Stimulated activated CD8-positive, alpha-beta memory T cell treated with anti-CD3 and anti-CD28 coated beads, Interleukin-4, amount 100 ng/mL, for 1 hour (primary cell): ENCODE measurements at places on chromosomes 7 and 10.

GRCh38 chr7:73918926-73919693 lies 58.2 kb downstream of the TMEM270 start:
- DNase-seq, result no peak

DNA sequence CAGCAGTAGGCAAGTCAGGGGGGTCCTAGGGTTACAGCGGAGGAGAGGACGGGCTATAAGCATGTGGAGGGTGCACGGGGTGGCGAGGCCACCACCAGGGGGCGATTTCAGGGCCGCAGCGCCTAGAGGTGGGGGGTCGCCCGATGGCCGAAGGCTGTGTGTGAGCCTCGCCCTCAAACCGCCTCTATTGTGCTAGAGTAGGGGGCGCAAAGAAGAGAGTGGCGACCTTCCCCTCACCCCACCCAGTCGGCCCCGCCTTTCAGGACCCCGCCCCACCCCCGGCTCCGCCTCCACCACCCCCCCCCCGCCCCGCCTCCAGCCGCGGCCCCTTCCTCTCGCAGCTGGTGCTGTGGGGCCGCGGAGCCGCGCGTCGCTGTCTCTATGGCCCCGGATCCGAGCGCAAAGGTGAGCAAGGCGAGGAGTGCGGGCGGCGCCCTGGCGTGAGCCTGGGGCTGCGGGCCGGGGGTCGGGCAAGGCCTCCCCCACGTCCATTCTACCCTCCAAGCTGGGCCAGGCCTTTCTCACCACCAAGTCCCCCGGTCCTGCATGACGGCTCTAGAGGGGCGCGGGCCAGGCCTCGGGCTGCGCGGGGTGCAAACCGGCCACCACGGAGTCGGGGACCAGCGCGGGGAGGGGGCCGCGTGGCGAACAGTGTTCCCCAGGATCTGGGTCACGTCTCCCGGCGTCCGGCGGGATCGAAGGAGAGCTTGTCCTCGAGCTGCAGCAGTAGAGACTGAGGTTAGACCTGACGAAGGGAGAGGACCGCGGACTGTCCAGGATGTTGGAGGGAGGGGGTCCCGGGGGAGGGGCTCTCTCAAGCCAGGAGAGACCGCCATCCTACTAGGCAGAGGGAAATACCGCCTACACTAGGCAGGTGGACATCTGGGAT lies at the start of gene SEMA4G:
Gene SEMA4G (plus strand): TSS at position 318 of the 889 bp plus-strand sequence. CDS start 3,409 bp downstream, outside the sequence.
- DNase-seq, result no peak

GRCh38 chr7:142379201-142379885 lies 121.5 kb upstream of the PRSS58 start:
- no peak for DNase-seq

- DNase-seq, result no peak
Measured at GRCh38 chr7:132705146-132705545, 128.9 kb upstream of the PLXNA4 start.

DNA sequence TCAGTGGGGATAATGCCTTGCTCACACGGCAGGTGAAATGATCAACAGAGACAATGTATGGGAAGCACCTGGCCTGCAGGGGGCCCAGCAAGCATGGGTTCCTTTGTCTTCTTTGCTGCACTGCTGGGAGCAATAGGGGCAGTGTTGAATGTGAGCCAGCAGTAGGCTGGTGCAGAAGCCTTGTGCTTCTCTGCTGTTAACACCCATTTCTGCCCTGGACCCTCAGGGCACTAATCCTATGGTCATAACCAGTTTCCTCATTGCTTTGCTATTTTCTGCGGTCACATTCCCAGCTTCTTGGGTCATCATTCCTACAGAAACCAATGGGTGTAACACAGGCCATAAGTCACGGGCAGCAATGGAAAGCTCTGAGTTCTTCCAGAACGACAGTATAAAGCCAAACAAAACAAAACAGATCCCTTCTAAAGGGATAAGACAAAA lies 10.9 kb upstream of the LGI1 start:
- DNase-seq, result no peak

- DNase-seq, result no peak
Measured at GRCh38 chr10:79209340-79209739, 137.9 kb upstream of the PPIF start.

DNA sequence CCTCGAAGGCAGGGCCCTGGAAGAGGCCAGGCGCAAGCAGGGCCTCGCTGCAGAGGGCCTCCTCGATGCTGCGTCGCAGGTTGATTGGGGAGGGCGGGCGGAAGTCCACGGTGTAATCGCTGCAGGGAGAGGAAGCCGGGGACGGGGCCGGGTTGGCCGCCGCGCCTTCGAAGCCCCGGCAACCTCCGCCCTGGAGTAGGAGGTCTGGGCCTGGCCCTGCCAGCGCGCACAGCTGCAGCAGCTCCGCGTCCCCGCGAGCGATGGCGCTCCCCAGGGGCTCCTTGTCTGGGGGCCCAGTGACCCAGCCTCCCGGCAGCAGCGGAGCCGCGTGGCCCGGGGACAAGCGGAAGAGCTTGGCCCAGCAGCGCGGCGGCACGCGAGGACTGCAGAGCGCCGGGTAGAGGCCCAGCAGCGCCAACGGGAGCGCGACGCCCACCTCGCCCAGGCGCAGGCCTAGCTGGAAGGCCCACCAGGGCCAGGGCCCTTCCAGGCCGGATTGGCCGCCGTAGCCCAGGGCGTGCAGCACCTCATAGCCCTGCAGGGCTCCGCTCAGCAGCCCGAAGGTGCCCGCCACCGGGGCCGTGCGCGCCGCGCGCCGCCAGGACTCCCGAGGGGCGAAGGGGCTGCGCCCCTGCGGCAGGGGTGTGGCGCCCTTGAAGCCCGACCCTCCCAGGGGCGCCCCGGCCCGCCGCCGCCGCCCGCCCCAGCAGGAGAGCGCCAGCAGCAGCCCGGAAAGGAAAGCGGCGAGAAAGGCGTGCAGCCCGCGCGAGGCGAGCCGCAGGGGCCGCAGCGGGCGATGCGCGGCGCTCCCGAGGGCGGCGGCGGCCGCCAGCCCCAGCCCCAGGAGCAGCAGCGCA lies 7.8 kb upstream of the RBM28 start:
- no peak for DNase-seq
